Right forelimb (tissue), 1 donor: ENCODE measurements at places on chromosomes 5 and 9.

DNA sequence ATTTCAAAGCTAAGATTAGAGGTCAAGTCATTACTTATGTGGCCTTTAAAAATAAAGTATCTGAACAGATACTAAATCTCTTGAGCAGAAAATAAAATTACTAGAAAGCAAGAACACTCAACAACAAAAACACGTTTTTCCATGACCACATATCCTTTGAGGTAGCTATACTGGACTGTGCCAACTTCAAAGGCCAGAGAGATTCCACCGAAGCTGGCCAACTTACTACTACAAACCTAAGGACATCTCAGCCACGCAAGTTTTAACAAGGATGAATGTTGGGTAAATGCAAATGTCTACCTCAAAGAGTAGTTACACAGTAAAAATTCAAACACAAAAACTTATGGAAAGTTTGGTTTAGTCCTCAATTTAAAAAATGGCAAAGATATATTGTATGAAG lies 18.9 kb downstream of the PFDN1 start:
- DNase-seq = no peak

DNA sequence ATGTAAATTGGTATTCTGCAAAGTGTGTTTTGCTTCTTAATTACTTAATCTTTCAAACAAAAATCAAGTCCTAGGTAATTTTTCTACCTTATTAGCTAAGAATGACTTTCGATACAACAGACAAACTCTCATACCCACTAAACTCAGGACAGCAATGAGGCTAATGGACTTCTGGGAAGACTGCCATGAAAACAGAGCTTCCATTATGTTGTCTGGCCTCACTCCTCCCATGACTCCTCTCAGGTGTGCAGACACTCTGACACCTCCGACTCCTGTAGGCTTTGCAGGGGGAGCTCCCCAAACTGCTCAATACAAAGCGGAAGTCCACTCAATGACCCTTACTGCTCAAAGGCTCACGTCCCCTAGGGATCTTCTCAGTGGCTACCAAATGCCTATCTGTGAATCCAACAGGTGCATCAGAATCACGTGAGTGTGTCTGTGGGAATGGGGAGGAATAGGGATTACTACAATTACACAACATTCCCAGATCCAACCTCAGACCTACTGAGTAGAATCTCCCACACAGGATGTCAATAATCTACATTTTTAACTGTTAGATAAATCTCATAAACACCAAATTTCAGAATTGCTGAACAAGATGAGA lies 289.9 kb downstream of the RAB3C start:
- DNase-seq = no peak

GRCh38 chr5:135481387-135481786 lies 29.2 kb upstream of the TIFAB start:
- DNase-seq = no peak

DNA sequence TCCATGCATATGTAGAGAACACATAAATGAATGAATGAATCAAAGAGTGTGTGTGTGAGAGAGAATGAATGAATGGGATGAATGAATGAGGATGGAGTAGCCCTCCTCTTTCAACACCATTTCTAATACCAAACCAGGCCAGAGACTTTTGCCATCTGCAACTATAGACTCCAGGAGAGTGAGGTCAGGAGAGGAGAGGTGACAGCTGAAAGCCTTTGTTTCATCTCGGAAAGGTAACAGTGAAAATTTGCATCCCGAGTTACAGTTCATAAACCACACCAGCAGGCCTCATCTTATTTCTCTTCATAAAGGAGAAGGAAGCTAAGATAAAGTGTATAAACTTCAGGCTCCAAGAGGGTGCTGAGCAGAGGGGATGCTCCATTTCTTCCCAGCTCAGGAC lies 255.3 kb upstream of the KLF4 start:
- DNase-seq = no peak

DNA sequence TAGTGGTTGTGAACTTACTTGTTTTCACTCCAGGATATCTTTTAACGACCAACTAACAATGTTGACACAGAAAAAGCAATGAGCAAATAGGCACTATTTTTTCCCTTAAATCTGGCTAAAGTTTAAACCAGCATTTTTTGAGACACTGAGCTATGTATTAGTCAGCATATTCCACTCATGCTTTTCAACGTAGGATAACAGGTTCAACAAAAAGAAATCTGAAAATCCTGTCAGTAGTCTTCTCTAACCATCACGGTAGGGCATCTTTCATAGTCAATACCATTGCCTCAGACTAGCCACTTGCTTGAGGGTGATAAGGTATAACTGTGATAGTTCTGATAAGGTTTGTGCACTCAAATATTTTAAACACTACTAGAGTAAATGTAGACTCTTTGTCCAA lies 1177.3 kb upstream of the NUDT12 start:
- DNase-seq = no peak

- no peak for DNase-seq
Measured at GRCh38 chr9:112921549-112921948, 30.9 kb upstream of the SLC46A2 start.

GRCh38 chr5:139863855-139864558 lies 68.4 kb downstream of the PSD2 start:
- peak; percentile 81 for DNase-seq

DNA sequence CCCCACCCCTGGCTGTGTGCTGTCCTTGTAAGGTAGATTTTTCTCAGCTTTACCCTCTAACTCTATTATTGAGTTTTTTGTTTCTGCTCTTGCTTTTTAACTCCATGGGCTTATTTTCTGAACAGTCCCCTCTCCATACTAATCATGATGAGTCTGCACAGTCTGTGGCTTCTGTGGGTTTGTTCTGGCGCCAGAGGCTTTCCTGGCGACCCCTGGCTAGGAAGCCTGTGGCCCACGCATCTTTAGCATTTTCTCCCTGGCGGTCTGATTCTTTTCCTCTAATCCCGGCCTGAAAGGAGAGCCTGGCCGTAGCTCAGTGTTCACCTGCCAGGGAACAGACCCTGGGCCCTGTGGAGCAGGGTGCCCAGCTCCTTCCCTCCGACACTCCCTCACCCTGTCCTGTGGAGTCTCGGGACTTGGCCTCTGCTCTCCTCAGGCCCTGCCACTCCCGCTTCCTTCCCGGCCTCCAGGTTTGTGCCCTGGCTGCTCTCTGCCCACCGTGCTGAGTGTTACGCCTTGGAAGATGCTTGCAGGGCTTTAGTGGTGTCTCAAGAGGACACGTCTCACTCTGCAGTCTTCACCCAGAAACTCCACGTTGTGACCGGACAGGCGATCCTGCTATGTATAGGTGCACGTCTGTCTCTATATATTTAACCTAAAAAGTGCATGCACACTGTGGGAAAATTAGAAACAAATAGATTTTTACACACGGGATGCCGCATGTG lies 31.7 kb upstream of the LRRC14B start:
- DNase-seq = peak; percentile 36
